ENCODE measurements at places on chromosomes 3 and 15.

- DNase-seq: no peak
Observed at GRCh38 chr15:25668901-25669300, 194.2 kb downstream of the ATP10A start.

- DNase-seq: no peak
Observed at GRCh38 chr15:26805470-26805869, 32.6 kb upstream of the GABRB3 start.

GRCh38 chr3:151460228-151460627 is 633 bp downstream of the IGSF10 start:
- DNase-seq: no peak

- no peak for DNase-seq
Observed at GRCh38 chr3:72537448-72537847, 310.8 kb downstream of the SHQ1 start.

GRCh38 chr3:38585791-38586420 is 63.6 kb downstream of the SCN5A start:
- no peak for DNase-seq

DNA sequence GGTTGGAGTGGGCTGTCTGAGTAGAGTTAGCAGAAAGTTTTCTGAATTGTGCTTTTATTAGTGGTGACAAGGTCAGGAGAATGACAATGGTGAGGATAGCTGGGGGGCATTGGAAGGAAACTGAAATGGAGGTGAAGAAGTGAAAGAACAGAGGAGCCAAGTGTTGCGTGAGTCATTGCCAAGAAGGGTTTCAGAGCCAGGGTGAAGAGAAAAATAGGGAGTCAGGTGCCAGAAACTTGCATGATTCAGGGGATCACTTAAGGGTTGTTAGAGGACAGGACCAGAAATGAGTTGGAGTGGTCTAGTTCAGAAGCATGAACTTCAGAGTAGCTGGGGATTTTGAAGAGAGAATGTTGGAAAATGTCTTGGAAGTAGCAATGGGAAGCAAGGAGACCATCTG is 86.0 kb upstream of the GALNT15 start:
- DNase-seq: no peak

GRCh38 chr3:89572261-89572660 is 464.8 kb downstream of the EPHA3 start:
- DNase-seq: no peak

DNA sequence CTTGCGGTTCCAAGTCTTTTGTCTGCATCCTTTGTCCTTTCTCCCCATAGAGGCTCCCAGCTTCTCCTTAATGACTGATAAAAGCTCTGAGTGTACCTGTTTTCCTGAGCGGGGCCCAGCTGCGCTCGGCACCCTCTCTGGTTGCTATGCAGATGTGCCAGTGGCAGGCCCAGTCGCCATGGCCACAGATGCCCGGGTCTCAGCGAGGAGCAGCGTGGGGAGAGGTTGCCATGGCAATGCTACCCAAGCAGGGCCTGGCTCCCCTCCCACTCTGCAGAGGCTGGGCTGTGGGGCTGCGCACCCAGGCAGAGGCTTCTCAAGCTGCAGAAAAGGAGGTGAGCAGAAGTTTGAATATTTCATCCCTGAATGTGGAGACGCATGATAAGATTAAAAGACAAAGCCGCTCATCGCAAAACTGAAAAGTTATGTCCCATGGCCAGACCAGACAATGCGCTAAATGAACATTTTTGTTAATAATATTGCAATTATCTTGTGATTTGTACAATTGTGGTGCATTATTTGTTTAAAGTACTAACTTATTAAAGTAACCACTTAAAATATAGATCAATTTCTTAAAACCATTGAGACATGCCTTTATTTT is 66.1 kb downstream of the TPRA1 start:
- DNase-seq: no peak

DNA sequence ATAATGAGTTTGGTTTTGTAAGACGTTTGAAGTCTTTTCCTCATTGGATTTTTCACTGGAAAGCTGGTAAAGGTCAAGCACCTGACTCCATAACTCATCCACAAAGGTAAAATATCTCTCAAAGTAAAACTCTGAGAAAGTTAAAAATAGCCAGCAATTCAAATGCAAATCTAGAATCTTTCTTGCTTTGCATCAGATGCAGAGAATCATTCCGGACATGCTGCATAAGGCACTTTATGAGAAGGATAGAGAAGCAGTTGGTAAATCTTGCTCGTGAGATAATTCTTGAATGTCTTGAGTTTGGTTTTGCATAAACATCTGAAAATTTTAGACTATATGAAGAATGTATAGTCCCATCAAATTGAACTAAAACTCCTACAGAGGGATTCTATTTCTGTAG is 9.1 kb downstream of the KCNMB2 start:
- no peak for DNase-seq

Measured in DND-41 (cell line).